Activated CD4-positive, alpha-beta T cell treated with anti-CD3 and anti-CD28 coated beads for 4 hours (primary cell): ENCODE measurements at places on chromosomes 5 and 9.

GRCh38 chr9:37329576-37329975, 92.9 kb upstream of the GRHPR start:
- no peak for DNase-seq

- DNase-seq = no peak
These were observed 186.7 kb downstream of the TMEM38B start for GRCh38 chr9:105881021-105881420.

- no peak for DNase-seq
These were observed 83.0 kb downstream of the MARCHF3 start for GRCh38 chr5:126947146-126948010.

DNA sequence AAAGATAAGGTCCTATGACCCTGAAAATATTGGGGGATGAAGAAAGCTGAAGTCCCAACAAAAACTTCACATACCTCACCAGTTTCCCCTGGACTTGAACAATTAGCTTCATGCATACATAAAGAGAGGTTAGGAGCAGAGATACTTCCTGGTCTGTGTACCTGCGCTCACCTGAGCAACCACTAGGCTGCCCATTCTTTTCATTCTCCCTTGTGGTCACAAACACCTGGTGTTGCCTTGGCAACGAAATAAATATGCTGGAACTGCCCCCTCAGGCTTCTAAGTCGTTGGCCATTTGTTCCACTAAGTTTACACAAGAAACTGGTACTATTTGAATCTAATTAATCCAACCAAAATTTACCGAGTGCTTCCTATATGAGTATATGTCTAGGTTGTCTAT, 18.1 kb downstream of the OTP start:
- DNase-seq = no peak

DNA sequence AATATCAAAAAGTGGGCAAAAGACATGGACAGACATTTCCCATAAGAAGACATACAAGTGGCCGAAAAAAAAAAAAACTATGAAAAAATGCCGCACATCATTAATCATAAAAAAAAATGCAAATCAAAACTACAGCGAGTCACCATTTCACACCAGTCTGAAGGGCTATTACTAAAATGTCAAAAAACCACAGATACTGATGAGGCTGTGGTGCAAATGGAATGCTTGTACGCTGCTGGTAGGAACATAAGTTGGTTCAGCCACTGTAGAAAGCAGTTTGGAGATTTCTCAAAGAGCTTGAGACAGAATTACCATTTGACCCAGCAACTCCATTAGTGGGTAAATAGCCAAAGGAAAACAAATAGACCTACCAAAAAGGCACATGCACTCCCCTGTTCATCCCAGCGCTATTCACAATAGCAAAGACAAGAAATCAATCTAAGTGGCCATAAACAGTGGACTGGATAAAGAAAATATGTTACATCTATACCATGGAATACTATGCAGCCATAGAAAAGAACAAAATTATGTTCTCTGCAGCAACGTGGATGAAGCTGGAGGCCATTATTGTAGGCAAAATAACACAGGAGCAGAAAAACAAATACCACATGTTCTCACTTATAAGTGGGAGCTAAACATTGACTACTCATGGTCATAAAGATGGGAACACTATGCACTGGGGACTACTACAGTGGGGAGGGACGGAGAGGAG, 110.6 kb upstream of the BOD1 start:
- DNase-seq = no peak

- DNase-seq = peak; percentile 73
These were observed 47.8 kb downstream of the NR3C1 start for GRCh38 chr5:143355710-143356109.

GRCh38 chr9:108933231-108933717, 650 bp downstream of the ELP1 start:
- DNase-seq = no peak

DNA sequence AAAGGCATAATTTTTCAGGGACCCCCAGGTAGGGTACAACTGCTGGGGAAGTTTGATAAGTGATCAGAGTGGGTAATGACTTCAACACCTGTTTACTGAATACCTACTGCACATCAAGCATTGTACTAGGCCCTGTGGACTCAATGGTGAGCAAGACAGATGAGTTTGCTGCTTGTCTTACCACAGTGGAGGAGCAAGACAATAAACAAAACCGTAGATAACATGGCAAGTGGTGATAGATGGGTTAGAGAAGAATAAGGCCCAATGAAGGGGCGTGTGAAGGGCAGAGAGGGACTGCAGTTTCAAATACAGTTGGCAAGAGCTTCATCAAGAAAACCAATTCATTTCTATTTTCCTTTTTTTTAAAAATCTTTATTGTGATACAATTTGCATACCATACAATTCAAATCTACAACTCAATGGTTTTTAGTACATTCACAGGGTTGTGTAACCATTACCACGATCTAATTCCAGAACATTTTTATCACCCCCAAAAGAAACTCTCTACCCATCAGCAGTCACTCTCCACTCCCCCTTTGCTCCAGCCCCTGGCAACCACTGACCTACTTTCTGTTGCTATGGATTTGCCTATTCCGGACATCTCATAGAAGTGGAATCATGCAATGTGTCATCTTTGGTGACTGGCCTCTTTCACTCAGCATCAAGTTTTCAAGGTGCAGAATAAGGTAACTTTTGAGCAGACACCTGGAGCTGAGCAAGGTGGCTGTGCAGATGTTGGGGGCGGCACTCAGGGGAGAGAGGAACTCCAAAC, 31.9 kb upstream of the HAND1 start:
- no peak for DNase-seq

- no peak for DNase-seq
These were observed 15.9 kb upstream of the NOTCH1 start for GRCh38 chr9:136561779-136562178.

- DNase-seq = no peak
These were observed 32.7 kb upstream of the DNAH5 start for GRCh38 chr5:13976867-13977830.

DNA sequence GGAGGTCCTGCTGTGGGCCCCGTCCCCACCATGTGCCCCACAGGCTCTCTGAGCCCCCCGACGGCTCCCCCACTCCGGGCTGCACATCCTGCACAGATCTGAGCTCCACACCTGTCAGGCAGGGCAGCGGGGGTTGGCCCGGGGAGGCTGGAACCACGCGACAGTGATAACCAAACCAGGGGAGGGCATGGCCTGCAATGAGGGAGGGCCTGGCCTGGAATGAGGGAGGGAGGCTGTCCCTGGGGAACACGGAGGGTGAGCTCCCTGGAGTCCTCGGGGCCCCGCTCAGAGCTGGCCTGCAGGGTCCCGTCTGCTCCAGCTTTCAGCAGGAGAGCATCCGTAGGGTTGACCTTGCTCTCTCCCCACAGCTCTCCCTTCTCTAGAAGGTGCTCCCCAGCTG, 30.5 kb downstream of the SLC9A3 start:
- no peak for DNase-seq

DNA sequence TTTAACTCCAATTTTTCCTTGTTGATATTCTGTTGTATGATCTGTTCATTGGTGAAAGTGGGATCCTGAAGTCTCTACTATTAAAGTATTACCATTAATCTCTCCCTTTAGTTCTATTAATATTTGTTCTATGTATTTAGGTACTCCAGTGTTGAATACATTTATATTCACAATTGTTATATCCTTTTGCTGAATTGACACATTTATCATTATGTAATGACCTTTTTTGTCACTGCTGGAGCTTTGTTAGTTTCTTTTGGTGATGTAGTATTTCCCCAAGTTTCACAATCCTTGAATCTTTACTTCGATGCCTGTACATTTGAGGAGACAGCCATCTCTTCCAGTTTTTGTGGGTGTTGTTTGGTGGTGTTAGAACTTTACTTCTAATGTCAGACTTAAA, 53.7 kb upstream of the PPP3R2 start:
- no peak for DNase-seq

DNA sequence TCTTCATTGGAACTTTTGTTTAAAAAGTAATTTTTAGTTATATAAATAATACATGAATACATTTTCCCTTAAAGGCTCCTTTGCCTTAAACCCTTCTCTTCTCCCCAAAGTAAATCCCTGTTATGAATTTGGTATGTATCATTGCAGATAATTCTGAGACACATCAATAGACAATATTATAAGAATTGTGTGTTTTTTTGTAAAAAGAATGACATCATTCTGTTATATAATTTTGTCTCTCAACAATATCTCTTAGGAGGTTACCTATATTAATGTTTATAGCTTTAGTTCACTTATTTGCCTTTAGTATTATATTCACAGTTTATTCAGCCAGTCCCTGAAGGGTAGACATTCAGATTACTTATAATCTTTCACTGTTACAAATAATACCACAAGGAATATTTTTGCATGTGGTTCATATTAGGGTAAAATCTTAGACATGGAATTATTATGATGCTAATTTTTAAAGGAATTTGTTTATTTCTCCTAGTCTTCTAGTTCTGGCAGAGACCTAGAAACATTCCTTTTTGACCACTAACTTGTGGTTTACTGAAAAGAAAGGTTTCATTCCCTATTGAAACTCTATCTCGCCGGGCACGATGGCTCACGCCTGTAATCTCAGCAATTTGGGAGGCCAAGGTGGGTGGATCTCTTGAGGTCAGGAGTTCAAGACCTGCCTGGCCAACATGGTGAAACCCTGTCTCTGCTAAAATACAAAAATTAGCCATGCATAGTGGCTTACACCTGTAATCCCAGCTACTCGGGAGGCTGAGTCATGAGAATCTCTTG, 105.6 kb downstream of the KCTD16 start:
- DNase-seq = no peak

DNA sequence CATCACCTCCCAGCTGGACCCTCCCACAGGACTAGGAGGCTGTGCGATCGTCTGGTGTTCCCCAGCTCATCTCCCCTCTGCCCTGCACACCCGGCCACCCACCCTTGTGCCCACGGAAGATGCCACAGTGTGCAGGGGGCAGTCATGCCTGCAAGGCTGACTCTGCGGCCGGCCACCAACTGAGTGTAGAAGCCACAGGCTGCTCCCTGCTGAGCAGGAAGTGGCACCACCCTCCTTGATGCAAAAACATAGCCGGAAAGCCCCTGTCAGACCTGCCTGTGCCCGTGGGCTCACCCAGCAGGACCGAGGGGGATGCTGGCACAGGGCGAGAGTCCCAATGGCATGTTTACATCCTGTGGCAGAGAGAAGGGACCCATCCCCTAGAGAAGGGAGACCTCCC, 40.3 kb upstream of the SLC12A7 start:
- no peak for DNase-seq

- DNase-seq = no peak
These were observed 322.3 kb upstream of the EDIL3 start for GRCh38 chr5:84706678-84707641.

DNA sequence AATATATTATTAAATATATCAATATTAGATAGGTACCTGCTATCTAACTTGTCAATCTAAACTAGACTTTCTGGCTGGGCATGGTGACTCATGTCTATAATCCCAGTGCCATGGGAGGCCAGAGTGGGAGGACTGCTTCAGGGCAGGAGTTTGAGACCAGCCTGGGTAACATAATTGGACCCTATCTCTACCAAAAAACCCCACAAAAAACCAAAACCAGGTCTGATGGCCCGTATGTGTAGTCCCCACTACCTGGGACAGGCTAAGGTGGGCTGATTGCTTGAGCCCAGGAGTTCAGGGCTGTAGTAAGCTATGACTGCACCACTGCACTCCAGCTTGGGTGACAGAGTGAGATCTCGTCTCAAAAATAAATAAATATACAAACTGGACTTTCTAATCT, 55.0 kb downstream of the PJA2 start:
- DNase-seq = no peak

GRCh38 chr5:142181096-142181495, 72.5 kb downstream of the NDFIP1 start:
- DNase-seq = no peak

DNA sequence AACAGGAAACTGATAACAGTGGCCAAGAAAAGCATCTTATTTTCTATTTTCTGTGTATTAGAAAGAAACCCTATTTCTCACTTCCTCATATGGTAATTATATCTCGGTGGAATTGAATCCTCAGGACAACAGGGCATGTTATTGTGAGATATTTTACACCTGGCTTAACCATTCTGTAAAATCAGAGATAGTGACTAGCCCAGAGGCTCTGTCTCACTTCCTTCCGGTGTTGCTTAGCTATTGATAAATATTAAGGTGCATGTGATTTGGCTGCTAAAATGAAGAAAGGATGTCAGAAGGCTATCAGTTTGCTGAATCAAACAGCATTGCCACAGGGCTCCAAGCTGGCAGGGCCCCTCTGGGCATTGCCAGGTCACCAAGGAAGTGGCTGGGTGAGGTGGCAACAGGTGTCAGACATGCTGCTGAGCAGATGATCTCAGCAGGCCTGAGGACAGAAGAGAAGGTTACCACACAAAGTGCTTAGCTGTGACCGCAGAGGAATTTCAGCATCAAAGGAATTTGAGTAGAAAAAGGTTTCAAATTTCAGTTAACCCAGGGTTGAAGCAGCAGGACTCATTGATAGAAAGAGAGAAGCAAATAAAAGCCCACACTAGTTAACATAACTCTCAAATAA, 330.7 kb downstream of the PDE4D start:
- no peak for DNase-seq

- DNase-seq = no peak
These were observed 134.6 kb downstream of the DNAH5 start for GRCh38 chr5:13809921-13810320.

- DNase-seq = no peak
These were observed 26.6 kb downstream of the ENHO start for GRCh38 chr9:34496149-34496712.

- DNase-seq = peak; percentile 57
These were observed 117.5 kb upstream of the MTAP start for GRCh38 chr9:21684831-21685362.

GRCh38 chr9:32360983-32361673, 23.3 kb upstream of the ACO1 start:
- no peak for DNase-seq

DNA sequence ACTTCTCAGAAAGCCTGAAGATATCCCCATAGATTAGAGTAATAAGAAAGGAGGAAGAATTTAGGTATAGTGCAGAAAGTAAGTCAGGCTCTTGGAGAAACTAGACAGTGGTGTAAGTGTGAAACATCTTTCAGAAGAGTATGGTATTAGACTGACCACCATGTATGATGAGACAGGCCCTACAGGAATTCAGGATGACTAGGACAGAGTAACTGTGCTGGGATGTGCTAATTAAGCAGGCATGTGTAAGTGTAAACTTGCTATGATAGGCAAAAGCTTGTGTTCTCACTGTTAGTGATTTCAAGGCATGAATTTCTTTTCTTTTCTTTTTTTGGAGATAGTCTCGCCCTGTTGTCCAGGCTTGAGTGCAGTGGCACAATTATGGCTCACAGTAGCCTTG, 70.8 kb downstream of the RAB24 start:
- no peak for DNase-seq

DNA sequence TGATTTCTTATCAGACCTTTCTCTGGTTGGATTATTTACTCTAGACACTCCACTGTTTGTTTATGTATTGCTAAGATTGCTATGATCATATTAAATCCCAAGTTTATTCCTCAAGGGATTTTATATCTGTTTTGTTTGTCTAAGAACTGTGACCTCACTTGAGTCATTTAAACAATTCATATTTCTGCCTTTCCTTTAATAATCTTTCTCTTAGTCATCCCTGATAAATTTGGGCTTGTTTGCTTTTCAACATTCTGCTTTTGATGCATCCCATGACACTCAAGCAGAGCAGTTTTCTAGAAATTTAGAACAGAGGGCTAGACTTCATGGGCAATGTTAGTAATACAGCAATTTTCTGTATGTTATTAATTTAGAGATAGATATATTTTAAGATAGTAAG, 231.6 kb upstream of the TNC start:
- DNase-seq = no peak

- DNase-seq = no peak
These were observed 24.4 kb downstream of the ZNF474 start for GRCh38 chr5:122153774-122154173.

- DNase-seq = no peak
These were observed 439.0 kb downstream of the ZSWIM6 start for GRCh38 chr5:61771062-61771461.

GRCh38 chr5:5221724-5222123, 81.6 kb downstream of the ADAMTS16 start:
- no peak for DNase-seq
